ENCODE measurements at places on chromosomes 13 and 19.

DNA sequence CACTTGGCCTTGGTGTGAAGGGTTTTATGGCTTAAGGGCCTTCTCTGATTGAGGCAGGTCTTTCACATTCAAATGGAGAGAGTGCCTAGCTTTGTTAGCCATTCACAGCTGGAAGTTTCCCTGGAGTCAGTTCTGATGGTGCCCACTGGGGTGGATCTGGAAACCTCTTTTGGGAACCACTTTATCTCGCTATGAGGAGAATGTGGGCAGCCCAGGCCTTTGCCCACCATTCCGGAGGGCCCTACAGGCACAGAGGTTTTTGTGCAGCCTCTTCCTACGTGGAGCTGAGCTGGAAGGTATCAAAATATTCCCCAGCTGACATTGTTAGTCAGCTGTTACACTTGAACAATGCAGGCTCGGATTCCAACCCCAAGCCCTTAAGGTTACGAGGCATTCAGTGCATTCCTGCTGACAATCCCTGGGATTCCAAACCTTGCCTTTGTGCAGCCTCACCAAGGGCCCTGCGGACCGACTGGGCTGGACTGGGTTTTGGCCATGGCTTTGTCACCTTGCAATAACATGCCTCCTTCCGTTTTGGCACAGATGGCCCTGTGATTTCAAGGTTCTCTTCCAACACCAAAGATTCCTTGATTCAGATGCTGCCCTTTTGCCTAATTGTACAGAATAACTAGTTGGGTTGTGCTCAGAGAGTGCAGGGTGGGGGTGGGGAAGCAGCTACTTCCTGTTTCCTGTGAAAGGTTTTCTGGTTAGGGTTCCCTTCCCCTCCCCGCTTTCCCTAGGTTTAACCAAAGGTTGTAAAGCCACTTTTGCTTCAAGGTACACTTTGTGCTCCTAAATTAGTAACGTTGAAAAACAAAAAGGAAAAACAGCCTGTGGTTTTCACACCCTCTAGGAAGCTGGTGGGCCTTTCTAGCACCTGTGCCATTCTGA lies 27.0 kb downstream of the SAE1 start:
- DNase-seq = peak; percentile 47

GRCh38 chr13:37491661-37492060 lies 106.9 kb downstream of the POSTN start:
- no peak for DNase-seq

- no peak for DNase-seq
These were observed 621 bp downstream of the FBL start for GRCh38 chr19:39845584-39845932.

- DNase-seq = no peak
These were observed 13.6 kb upstream of the KPNA3 start for GRCh38 chr13:49806126-49806536.

DNA sequence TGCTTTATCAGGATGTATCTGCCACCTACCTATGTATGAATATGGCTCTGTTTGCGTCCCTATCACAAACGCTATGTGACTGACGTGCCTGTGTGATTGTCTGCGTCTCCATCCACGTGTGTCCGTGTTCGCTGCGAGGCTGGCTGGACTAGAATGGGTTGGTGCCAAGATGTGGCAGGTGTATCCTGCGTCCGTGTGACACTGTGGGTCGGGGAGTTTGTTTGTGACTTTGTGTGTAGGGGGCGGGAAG lies 6.7 kb upstream of the HOOK2 start:
- no peak for DNase-seq

- DNase-seq = no peak
These were observed 341.1 kb downstream of the ENOX1 start for GRCh38 chr13:43445668-43446067.

DNA sequence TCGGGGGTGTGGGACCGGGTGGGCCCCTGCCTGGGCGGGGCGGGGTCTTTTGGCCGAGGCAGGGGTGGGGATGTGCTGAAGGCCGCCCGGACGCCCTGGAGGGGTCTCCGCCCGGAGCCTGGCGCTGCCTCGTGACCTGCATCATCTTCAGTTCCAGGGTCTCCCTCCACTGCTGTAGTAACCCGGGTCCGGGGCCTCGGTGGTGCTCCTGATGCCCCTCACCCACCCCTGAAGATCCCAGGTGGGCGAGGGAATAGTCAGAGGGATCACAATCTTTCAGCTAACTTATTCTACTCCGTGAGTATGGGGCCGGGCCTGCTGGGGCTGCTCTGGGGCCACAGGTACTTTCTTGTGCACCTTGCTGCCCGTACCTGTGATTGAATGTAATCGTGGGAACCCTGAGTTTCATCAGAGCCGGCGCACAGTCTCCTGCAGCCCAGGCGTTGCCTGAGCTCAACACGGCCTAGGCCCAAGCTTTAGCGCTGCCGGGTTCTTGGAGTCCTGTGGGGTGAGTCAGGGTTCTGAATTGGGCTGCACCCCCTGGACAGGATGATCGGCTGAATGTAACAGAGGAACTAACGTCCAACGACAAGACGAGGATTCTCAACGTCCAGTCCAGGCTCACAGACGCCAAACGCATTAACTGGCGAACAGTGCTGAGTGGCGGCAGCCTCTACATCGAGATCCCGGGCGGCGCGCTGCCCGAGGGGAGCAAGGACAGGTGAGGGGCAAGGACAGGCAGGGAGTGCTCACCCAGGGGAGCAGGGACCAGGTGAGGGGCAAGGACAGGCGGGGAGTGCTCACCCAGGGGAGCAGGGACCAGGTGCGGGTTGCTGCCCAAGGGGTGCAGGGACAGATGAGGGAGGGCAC lies 10.5 kb downstream of the PEAK3 start:
- DNase-seq = peak; percentile 8

DNA sequence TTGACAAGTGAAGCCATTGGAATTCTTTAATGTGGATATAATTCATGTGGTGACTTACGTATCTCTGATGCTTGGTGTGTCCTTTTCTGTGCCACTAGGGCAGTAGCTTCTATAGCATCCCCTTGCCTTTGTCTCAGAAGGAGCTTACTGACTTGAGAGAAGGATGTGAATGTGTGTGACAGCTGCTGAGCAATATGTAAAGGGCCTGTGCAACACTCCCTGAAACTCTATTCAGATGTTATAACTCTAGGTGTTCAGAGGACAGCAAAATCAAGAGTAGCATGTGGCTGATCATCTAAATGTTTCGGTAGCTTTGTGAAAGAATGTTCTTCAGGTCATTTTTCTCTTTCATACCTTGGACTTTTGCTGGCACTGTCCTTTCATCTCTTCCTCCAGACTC lies 189.5 kb downstream of the LMO7 start:
- DNase-seq = no peak

GRCh38 chr13:110161112-110161882 lies 145.7 kb downstream of the COL4A1 start:
- no peak for DNase-seq

GRCh38 chr19:42064432-42064831 lies 5.6 kb downstream of the GRIK5 start:
- no peak for DNase-seq

- no peak for DNase-seq
These were observed 136.8 kb downstream of the DCT start for GRCh38 chr13:94342436-94343242.

DNA sequence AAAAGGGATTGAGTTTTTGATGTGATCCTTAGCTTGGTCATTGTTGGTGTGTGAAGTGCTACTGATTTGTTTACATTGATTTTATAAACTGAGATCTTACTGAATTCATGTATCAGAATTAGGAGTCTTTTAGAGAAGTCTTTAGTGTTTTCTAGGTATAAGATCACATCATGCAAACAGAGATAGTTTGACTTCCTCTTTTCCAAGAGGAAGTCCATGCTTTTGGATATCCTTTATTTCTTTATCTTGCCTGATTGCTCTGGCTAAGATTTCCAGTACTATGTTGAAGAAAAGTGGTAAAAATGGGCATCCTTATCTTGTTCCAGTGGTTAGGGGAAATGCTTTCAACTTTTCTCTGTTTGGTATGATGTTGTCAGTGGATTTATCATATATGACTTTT lies 561.2 kb upstream of the SLITRK1 start:
- no peak for DNase-seq

DNA sequence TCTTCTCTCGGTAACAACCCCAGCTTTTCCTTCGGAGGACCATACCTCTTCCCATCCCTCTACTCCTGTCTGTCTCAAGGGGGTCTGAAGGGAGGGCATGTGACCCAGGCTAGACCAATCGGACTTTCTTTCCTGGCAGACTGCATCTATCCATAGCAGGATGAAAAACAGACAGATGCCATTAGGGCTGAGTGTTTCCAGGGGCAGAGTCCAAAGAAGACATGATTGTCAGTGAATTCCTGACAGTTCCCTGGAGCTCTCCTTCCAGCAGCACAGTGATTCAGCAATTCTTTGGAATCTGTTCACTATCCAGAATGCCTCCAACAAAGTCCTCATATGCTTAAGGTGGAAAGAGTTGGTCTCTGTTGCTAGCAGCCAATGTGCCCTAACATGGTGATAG lies 189.8 kb downstream of the KCTD12 start:
- no peak for DNase-seq

GRCh38 chr19:18045307-18046050 lies 37.5 kb downstream of the ARRDC2 start:
- DNase-seq = no peak

DNA sequence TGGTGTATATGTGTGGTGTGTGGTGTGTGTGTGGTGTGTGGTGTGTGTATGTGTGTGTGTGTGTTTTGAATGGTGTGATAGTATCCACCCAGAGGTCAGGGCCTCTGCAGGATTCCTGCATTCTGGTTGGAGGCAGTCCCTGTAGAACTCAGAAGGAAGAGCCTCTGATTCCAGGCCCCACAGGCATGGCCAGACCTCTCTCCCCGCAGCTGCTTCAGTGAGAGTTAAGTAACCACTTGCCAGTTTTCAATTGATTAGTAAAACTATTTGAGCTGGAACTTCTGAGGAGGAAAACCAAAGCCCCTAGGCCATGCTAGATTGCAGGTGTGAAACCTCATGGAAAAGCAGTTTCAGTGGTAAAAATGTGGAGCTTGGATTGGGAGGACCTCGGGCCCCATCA lies 2.1 kb downstream of the ATP12A start:
- DNase-seq = no peak

- DNase-seq = no peak
These were observed 303.1 kb downstream of the PCDH9 start for GRCh38 chr13:66926851-66927524.

DNA sequence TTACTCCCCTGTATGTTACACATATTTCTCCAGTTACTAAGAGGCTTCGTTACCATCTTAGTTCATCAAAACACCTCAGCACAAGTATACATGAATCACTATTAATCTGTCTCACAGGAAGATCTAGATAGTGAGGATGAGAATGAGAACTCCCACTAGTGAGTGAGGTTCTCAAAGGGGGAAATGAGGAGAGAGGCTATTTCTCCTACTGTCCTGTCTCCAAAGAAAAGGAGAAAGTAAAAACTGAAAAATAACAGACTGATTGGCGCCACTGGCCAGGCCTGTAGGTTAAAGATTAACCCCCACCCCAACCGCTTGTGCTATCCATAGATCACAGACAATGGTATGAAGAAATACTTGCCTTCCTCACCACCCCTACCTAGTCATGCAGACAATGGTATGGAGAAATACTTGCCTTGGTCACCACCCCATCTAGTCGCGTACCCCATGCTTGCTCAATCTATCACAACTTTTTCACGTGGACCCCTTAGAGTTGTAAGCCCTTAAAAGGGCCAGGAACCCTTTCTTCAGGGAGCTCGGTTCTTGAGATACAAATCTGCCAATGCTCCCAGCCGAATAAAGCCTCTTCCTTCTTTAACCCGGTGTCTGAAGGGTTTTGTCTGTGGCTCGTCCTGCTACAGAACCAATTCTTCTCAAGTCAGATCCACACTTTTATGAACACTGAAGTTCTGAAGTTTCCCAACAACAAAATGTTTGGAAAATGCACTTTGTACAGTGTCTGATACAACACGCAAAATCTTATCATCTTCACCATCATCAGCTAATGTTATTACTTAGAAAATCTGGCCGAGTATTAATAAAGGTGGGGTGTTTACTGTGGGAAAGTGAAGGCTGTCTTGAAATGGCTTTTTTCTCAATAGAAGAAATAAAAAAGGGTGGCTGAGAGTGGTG lies 598.1 kb downstream of the UQCRFS1 start:
- no peak for DNase-seq

All from germinal center (tissue), 1 donor.